SK-N-SH (cell line): ENCODE measurements at places on chromosomes 3 and 15.
A peak's percentile ranks its signal among the peaks of the same experiment; 100 is the strongest.

DNA sequence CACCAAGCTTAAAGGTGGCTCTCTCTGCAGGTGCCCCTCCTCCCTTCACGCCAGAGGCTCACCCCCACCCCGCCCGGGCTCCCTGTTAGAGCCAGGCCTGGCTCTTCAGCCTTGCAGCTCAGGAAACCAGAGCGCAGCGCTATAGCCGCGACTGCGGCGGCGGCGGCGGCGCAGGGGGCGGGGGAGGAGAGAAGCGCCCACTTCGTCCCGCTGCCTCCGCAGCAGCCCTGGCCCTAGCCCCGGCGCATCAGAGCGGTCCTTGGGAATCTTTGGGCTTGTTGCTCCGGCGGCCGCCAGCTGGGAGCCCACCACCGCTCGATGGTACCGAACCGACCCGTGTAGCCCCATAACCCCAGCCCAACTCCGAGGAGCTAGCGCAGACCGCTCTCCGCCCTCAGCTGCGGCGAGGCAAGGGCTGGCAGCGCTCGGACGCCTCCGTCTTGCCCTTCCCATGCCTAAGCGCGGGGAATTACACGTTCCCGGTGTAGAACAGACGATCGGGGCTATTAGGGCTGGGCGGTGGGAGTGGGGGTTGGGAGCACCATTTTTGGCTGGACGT, 1.2 kb downstream of the RASGRF1 start:
- peak; percentile 64 for DNase-seq

GRCh38 chr15:85440451-85440850, 60.0 kb downstream of the AKAP13 start:
- no peak for DNase-seq

GRCh38 chr15:69305204-69305931, 6.7 kb downstream of the PAQR5 start:
- no peak for DNase-seq

GRCh38 chr3:186915806-186916796, 14.2 kb upstream of the ST6GAL1 start:
- peak; percentile 34 for DNase-seq
